ENCODE measurements at places on chromosomes 1 and 21. TPM values are rescaled to one million over a fixed set of nuclear protein-coding genes. Genes with fewer than 3 reads are reported as not detected.

GRCh38 chr1:3365523-3366125 lies 88.8 kb upstream of the ARHGEF16 start:
- no peak for DNase-seq

- peak; percentile 82 for DNase-seq
Measured at GRCh38 chr1:200738949-200739651, 407 bp downstream of the CAMSAP2 start.

CFAP74 gene
- total RNA-seq, result 0.20 TPM

TTC39A gene
- 0.82 TPM for total RNA-seq

GRCh38 chr1:25073640-25074270 lies 143.7 kb upstream of the RUNX3 start:
- no peak for DNase-seq

GRCh38 chr1:62384276-62385005 lies 52.4 kb upstream of the USP1 start:
- peak; percentile 77 for DNase-seq

- DNase-seq, result no peak
Measured at GRCh38 chr1:64598100-64598571, 128.2 kb downstream of the CACHD1 start.

ATP1A4 gene
- total RNA-seq, result not detected

DNA sequence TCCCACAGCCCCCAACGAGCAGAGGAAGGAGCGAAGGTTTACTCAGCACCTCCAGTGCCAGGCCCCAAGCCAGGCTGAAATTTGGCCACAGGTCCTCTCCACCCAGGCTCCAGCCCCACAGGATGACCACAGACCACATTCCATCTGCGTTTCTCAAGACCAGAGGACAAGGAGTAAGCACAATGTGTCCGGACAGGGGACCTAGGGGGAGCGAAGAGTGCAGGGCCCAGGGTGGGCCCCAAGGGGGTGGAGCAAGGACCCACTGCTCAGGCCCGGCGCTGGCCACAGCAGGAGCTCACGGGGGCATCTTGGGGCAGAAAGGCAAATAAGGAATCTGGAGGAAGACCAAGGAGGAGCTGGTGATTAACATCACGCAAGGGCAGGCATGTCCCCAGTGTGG lies 100.5 kb downstream of the NPHP4 start:
- peak; percentile 23 for DNase-seq

GRCh38 chr1:114102136-114102535 lies 51.5 kb downstream of the SYT6 start:
- no peak for DNase-seq

DNA sequence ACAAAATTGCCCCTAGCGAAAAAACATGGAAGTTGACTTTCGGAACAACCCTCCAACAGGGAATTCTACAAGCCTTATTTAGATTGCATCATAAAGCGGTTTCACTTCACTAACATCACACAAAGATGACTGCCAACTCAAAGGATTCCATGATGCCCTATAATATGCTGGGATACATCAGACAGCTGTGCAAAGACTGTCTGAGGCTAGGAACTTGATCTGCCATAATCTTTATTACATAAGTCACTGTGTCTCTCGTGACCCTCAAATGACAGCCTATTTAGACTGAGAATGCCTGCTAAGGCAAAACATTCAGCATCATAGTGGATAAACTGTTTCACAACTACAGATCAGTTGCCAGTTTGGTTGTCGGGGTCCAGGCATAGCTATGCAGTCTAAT lies 23.8 kb downstream of the FH start:
- no peak for DNase-seq

- DNase-seq, result no peak
Measured at GRCh38 chr21:24759348-24760075, 847.8 kb downstream of the MRPL39 start.

DNA sequence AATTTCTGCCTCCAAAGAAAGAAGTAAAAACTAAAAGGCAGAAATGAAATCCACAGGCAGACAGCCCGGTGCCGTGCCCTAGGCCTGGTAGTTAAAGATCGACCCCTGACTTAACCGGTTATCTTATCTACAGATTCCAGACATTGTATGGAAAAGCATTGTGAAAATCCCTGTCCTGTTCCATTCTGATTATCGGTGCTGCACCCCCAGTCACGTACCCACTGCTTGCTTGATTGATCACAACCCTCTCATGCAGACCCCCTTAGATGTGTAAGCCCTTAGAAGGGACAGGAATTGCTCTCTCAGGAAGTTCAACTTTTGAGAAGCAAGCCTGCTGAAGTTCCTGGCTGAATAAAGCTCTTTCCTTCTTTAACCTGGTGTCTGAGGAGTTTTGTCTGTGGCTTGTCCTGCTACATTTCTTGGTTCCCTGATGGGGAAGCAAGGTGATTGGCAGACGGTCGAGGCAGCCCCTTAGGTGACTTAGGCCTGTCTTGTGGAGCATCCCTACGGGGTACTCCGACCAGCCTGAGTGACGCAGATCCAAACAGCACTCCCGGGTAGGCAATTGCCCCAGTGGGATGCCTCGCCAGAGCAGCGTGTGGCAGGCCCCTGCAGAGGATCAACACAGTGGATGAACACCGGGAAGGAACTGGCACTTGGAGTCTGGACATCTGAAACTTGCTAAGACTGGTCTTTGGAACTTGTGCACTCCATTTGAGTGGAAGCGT lies 111.2 kb upstream of the PPM1J start:
- no peak for DNase-seq

- no peak for DNase-seq
Measured at GRCh38 chr1:59779949-59780348, 34.8 kb upstream of the HOOK1 start.

- DNase-seq, result no peak
Measured at GRCh38 chr1:17437260-17437579, 2.3 kb downstream of the RCC2 start.

FCRL2 gene
- total RNA-seq, result not detected

BNIPL gene
- total RNA-seq, result 0.20 TPM

DNA sequence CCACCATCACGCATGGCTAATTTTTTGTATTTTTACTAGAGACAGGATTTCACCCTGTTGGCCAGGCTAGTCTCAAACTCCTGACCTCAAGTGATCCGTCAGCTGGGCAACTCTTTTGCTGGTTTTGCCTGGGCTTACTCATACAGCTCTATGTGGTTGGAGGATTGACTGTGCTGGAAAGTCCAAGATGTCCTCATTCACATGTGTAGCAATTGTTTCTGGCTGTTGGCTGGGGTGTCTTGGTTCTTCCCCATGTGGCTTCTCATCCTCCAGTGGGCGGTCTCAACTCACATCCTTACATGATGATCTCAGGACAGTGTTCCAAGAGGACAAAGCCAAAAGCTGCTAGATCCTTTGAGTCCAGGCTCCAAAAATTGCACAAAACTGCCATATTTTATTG lies 53.3 kb downstream of the TEX35 start:
- DNase-seq, result no peak

DNA sequence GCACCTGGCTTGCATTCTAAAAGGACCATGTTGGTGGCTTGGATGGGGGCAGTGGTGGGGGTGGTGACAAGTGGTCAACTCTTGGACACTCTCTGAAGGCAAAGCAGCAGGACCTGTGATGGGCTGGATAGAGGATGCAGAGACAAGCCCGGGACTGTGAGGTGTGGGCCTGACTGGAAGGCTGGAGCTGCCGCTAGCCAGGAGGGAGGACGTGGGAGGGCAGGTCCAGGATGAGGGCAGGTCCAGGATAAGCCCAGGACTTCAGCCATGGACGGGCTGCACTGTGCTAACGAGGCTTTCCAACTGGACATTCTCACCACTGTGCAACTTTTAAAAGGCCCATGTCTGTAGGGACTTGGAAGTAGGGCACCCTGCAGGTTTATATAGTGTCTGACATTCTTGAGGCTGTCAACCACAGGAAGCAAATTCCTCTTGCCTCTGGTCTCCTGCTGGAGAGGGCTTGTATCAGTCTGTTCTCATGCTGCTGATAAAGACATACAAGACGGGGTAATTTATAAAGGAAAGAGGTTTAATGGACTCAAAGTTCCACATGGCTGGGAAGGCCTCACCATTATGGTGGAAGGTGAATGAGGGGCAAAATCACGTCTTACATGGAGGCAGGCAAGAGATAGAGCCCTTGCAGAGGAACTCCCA lies 8.3 kb upstream of the C1orf167 start:
- DNase-seq, result no peak

GRCh38 chr1:246267426-246267825 lies 239.7 kb downstream of the SMYD3 start:
- no peak for DNase-seq

DNA sequence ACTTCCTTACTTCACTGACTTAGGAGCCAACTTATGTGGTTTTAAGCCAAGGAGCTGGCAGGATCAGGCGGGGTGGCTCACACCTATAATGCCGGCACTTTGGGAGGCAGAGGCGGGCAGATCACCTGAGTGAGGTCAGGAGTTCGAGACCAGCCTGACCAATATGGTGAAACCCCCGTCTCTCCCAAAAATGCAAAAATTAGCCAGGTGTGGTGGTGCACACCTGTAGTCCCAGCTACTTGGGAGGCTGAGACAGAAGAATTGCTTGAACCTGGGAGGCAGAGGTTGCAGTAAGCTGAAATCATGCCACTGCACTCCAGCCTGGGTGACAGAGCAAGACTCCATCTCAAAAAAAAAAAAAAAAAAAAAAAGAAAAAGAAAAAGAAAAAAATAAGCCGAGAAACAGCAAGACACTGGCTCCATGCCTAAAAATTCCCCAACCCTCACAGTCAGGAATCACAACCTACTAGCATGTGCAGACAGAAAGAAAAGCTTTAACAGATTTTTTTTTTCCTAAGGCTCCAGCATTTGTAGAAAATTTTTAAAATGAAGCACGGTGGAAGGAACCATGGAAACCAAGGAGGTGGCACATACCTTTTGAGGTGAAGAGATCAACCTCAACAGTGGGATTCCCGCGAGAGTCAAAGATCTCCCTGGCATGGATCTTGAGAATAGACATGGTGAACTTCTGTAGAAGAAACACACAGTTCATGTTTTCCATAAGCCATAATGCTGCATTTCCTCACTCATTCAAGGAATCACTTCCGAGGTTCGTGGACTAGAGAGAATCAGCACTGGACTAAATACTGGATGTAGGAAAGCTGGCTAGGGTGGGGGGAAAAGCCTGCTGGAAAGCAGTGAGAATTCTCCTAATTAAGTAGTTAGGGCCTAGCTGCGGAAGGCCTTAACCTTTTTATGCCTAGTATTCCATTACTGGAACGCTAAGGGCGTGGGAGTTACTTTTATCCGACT lies 4.0 kb downstream of the ENO1 start:
- DNase-seq, result no peak

SLC25A33 gene
- 23.9 TPM for total RNA-seq

GRCh38 chr1:14945132-14946010 lies 208.2 kb upstream of the TMEM51 start:
- peak; percentile 89 for DNase-seq

NTMT2 gene
- total RNA-seq, result not detected

Measured in MG63 (cell line).